SK-MEL-5 (cell line): ENCODE measurements at places on chromosomes 7 and 10.

GRCh38 chr10:97974100-97974499 is 56.3 kb downstream of the CRTAC1 start:
- no peak for DNase-seq

GRCh38 chr10:23065181-23065948 is 30.0 kb upstream of the MSRB2 start:
- DNase-seq, result peak; percentile 40

DNA sequence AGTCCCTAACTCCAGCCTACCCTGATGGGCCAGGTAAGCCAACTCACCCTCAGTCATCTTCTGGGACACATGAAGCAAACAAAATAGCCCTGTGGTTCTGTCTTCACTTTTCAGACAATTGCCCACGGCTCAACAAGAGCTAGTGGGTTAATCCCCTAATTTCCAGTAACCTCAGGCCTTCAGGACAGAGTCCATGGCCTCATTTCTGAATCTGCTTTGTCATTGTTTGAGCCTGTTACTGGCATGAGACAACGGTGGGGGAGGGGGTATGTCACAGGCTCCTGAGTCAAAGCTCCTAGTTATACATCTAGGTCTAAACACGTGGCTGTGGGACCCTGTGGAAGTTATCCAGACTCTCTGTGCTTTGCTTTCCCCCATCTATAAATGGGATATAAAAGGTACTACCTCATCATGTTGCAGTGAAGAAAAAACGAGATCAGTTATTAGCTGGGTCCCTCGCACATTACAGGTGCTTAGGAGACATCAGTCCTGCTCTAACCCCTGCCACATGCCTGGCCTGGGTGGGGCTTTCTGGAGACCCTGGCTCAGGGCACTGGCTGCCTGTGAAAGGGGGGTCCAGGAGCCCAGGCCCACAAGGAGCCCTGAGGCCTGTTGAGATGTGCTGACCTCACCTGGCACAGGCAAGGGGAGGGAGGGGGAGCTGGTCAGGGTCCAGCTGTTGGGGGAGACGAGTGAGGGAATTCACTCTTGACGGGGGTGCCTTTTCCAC is 16.5 kb downstream of the MAT1A start:
- DNase-seq, result no peak

- DNase-seq, result no peak
Measured at GRCh38 chr7:81902536-81902935, 132.7 kb upstream of the HGF start.

GRCh38 chr10:79067241-79068202 is 1.2 kb upstream of the ZMIZ1 start:
- DNase-seq, result peak; percentile 72

DNA sequence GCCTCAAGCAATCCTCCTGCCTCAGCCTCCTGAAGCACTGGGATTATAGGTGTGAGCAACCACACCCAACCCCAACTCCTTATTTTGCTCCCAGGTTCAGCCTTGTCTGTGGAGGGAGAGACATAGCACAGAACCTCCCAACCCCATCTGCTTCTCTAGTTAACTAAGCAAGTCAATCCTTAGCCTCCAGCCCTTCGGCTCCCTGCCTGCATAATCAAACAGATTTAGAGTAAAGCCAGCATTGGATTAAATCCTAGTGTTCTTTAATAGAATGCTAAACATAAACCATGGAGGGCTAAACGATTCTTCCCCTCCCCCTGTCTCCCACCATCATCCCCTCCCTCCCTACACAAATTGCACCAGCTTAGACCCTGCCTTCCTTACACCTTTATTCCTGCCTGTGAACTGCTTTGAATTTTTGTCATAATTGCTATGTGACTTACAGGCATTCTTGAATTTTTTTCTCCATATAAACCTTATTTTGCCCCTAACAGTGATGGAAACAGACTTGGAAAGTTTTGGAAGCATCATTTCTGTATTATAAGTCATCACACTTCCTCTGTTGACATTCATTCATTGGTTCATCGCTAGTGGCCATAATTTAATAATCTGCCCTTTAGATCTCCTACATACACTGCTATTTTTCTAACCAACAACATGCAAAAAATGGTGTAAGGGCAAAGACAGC is 72.6 kb upstream of the TOMM7 start:
- no peak for DNase-seq

- DNase-seq, result no peak
Measured at GRCh38 chr7:41222746-41223145, 480.1 kb downstream of the INHBA start.
